NCI-H524 treated with DMSO at 0.1 percent for 48 hours (cell line): ENCODE measurements at places on chromosomes 1 and 21.

DNA sequence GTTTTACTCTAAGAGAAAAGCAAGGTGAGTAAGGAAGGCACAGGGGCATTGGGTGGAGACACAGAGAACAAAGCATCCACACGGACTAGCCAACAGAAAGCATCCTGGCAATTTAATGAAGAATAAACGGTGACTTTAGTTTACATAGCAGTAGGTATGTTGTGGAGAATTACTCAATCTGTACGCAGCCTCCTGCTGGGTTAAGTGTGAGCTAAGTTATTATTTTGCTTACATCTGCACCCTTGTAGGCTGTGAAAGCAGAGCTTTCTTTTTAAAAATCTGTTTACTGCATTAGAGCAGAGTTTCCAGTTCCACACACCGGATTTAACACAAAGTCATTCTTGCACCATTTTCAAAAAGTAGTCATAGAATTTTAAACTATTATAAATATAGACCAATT, 144.5 kb downstream of the AKT3 start:
- DNase-seq = no peak

- no peak for DNase-seq
Observed at GRCh38 chr1:59434336-59434735, 137.4 kb downstream of the FGGY start.

GRCh38 chr1:23627069-23627735, 64.4 kb upstream of the RPL11 start:
- no peak for DNase-seq

GRCh38 chr1:113984710-113985109, 5.4 kb downstream of the OLFML3 start:
- no peak for DNase-seq

- DNase-seq = no peak
Observed at GRCh38 chr1:167127236-167127635, 33.4 kb downstream of the STYXL2 start.

DNA sequence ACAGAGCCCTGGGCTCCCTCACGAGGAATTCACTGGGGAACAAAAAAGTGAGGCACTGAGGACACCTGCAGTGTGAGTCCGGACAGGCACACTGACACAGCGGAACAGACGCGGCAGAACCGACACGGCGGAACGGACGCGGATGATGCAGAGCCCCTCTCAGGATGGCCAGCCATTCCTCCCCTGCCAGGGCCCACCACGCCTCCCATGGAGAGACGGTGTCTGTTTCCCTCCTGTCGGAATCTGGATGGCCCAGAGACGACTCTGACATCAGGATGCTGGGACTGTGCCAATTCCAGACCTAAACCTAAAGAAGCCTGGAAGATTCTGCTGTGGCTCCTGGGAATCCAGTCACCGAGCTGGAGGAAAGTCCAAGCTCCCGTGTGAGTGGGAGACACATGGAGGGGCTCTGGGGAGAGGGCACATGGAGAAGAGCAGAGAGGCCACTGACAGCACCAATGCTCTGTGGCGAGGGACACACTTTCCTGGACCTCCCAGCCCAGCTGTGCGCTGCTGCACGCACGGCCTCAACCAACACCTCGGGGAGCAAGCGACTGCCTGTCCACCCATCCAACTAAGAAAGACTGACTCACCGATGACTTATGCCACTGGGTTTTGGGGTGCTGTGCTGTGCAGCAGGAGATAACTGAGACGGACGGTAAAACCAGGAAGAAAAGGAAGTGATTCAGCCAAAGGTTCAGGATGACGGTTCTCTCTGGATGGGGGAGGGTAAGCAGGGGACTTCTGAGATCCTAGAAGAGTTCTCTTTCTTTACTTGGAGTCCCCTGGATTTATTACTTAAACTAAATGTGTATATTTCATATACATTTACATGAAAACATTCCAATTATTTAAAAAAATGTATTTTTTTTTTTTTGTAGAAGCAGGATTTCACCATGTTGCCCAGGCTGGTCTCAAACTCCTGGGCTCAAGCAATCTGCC, 23.3 kb downstream of the ZBTB17 start:
- DNase-seq = no peak

DNA sequence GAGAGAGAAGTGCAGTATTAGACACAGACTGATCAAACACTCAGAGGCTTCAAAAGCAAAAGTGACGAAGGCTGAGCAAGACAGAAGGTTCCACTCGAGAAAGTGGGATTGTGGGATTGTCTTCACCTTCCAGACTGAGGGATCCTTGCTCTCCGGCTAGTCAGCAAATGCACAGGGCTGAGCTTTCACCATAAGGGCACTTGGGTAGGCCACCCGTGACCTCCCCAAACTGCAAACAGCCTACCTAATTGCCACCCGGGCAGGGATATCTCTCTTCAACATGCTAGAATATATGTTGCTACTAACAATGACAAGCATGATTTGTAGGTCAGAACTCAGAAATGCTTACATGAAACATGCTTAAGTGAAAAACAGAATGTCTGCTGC, 35.3 kb upstream of the RIPK4 start:
- no peak for DNase-seq

- no peak for DNase-seq
Observed at GRCh38 chr1:233668725-233669294, 54.9 kb downstream of the KCNK1 start.

GRCh38 chr1:73765551-73766233, 432.3 kb downstream of the LRRIQ3 start:
- DNase-seq = no peak

DNA sequence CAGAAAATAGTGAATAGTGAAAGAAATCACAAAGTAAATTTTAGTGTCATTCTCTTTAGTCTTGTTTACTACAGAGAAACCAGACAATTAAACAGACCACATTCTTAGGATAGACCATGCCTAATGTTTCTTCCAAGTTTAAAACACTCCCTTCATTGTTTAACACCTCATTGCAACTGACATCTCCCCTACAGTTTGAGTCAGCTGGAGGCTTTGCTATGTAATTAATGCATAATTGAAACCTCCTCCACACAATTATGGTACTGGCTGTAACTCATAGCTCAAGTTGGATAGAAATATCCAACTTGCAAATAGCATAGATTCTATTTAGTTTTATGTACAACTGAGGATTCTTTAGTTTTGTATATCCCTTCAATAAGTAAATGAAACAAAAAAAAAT, 35.2 kb upstream of the B3GALT2 start:
- DNase-seq = no peak

- DNase-seq = no peak
Observed at GRCh38 chr1:184811439-184812111, 56.9 kb upstream of the EDEM3 start.

DNA sequence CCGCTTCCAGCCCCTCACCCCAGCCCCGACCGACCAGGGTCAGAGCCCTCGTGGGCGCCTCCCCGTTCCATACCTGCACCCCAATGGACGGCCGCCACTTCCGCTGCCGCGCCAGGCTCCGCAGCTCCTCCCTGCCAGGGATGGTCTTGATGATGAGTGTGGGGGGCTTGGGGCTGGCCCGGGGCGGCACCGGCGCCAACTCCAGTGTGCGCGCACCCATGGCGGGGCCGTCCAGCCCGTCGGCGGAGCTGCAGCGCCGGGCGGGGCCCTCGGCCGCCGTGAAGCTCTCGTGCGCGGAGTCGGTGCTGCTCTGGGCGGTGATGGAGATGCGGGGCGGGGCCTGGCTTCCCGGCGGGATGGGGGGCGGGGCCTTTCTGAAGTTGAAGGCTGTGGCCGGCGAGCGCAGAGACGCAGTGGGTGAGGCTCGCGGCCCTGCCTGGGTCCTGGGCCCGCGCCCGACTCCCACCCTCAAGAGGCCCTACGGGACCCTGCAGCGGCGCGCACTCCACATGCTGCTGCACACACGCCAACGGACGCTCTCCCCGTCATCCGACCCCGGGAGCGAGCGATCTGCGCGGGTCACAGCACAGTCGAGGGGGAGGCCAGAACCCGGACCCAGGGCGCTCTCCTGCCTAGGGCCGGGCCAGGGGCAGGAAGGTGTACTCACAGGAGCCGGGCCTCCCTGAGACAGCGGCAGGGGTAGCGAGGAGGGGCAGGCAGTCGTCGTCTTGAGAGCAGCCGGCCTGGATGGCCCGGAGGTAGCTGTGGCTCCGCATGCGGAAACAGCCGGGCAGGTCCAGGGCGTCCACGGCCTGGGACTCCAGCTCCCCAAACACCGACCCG, 26.1 kb upstream of the SMIM12 start:
- no peak for DNase-seq

DNA sequence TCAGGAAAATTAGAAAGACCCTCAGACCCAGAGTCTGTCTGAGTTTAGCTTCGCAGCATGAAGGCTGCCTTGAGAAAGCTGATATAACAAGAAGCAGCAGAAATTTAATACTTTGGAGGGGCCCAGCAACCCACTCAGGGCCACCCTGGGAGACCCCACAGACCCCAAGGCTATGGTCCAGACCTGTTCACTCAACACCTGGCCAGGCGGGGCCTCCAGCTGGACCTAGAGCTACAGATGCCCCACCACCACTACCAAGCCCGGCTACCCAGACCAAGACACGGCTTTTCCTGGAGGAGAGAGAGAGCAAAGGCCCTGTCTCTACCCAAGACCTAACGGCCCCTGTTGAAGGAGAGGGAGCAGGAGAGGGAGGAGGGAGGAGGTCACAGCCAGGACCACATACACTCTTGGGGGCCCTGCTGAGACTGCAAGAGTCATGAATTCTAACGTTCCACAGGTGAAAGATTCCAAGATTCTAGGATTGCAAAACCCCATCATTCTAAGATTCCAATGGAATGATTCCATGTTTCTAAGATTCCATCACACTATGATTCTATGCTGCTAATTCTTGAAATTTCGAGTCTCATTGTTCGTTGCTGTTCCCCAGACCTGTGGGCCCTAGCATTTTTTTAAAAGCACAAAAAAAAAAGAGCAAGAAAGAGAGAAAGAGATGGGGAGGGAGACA, 53.2 kb downstream of the LACTBL1 start:
- no peak for DNase-seq

DNA sequence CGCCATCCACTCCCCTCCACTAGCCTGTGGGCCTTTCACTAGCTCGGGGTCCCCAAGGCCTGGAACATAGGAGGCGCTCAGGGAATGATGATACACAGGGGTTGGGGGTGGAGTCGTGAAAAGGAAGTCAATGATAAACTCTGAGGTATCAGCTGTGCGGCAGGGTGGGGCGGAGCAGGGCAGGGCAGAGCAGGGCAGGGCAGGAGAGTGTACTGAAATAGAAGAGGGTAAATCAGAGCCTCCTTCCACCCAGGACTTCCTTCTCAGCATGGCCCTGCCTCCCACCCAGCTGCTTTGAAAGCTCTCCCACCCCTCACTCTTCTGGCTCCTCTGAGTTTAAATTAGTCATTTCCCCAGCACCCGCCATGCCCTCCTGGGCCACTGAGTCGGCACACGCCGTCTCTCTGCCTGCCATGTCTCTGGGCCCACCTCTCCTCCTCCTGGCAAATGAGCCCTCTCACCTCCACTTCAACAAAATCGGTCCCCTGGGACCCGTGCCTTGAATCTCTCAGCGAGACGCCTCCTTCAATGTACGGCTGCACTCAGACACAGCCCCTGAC, 16.9 kb downstream of the CAPZB start:
- no peak for DNase-seq

- no peak for DNase-seq
Observed at GRCh38 chr1:215083383-215083961, 935 bp downstream of the KCNK2 start.

GRCh38 chr1:162284206-162284955, 92.3 kb downstream of the SPATA46 start:
- no peak for DNase-seq

DNA sequence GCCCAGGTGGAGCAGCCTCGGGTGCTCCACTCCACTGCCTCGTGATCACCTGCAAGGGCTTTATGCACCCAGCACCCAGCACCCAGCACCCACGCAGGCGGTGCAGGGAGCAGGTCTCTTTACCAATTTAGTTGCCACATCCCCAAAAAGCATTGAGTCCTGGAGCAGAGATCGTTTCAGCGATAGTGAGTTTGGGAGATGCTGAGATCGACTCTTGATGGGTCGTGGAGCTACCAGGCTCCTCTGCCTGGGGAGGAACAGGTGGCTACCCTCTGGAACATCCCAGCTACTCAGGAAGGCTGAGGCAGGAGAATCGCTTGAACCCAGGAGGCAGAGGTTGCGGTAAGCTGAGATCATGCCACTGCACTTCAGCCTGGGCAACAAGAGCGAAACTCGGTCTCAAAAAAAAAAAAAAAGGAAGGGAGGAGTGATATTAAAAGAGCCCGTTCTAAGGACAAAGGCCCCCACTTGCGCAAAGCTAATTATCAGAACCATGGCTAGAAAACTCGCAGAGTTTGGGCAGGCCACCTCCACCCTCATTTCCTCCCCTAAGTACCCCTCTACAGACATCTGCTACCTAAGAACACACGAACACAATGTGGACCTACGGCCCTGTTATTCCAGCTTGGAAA, 106.5 kb upstream of the SLC45A1 start:
- DNase-seq = no peak

DNA sequence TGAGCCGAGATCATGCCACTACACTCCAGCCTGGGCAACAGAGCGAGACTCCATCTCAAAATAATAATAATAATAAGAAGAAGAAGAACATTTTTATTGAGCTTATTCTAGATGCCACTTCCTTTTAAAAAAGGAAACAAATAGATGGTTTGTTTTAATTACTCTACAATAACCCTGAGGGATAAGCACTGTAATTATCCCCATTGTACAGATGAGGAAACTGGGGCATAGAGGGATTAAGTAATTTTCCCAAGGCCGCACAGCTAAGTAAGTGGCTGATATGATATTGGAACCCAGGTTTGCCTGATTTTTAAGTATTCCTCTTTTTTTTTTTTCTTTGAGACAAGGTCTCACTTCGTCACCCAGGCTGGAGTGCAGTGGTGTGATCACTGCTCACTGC, 58.5 kb upstream of the LRIG2 start:
- no peak for DNase-seq

- no peak for DNase-seq
Observed at GRCh38 chr1:241640867-241641622, 876 bp upstream of the CHML start.

- no peak for DNase-seq
Observed at GRCh38 chr1:151502035-151502700, 9.0 kb upstream of the CGN start.

GRCh38 chr21:43340491-43341377, 86.2 kb downstream of the SIK1 start:
- no peak for DNase-seq

GRCh38 chr1:19981507-19982312, 2.3 kb upstream of the PLA2G2A start:
- no peak for DNase-seq
